Tibial artery (tissue), 4 donors: ENCODE measurements at places on chromosomes 16 and 17.

DNA sequence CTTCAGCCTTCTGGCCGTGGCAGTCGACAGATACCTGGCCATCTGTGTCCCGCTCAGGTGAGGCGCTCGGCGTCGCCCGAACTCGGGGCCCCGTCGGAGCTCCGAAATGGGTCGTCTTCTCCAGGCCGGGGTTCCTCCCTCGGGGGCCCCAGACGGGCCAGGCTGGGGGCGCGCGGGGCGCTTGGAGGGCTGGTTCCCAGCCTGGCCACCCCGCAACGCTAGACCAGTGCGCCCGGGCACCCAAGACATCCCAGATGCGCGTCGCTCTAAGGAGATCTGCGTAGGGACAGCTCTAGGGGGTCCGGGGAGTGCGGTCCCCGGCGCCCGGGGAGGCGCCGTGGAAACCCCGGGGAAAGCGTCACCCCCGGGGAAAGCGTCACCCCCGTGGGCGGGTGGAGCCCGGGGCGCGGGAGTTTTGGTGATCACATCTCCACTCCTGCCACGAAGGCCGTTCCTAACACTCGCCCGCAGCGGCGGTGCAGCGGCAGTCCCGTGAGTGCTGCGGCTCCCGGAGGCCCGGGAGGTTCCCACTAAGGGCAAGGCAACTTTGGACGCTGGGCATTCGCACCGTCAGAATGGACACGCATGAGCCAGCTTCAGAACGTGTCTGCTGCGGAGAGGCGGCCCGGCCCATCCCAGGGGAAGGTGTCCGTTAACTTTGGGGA is 729 bp downstream of the ADORA2B start:
- DNase-seq, result no peak

DNA sequence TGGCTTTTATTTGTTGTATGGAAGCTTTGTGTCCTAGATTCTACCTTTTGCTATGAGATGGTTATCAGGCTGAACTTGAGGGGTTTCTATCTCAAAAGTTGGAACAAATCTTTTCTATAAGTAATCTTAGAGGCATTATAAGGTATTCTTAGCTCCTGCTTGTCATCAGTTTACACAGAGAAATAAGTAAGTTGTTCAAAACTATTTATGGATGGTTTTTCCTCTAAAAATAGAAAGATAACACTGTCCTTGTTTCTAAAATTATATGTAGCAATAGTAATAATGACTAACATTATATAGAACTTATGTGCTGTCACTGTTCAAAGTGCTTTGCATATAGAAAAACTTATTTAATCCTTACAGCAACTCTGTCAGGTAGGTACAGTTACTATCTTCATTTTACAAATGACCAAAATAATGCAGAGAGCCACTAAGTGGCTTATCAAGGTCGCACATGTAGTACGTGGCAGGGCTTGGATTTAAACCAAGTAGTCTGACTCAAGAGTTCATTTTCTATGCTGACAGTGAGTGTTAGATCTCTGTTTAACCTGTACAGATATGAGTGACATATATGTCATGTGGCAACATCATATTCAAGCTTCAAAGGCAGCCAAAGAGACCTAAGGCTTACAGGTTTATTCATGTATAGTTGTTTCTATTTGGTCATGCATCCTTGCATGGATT is 59.0 kb downstream of the PHKB start:
- no peak for DNase-seq

GRCh38 chr16:84369938-84370627 is 1.7 kb downstream of the ATP2C2 start:
- no peak for DNase-seq

- DNase-seq, result no peak
Measured at GRCh38 chr17:29050176-29050575, 7.2 kb downstream of the PIPOX start.

- DNase-seq, result no peak
Measured at GRCh38 chr16:1244881-1245280, 4.4 kb downstream of the TPSAB1 start.
